ENCODE measurements at places on chromosomes 11 and 22.

DNA sequence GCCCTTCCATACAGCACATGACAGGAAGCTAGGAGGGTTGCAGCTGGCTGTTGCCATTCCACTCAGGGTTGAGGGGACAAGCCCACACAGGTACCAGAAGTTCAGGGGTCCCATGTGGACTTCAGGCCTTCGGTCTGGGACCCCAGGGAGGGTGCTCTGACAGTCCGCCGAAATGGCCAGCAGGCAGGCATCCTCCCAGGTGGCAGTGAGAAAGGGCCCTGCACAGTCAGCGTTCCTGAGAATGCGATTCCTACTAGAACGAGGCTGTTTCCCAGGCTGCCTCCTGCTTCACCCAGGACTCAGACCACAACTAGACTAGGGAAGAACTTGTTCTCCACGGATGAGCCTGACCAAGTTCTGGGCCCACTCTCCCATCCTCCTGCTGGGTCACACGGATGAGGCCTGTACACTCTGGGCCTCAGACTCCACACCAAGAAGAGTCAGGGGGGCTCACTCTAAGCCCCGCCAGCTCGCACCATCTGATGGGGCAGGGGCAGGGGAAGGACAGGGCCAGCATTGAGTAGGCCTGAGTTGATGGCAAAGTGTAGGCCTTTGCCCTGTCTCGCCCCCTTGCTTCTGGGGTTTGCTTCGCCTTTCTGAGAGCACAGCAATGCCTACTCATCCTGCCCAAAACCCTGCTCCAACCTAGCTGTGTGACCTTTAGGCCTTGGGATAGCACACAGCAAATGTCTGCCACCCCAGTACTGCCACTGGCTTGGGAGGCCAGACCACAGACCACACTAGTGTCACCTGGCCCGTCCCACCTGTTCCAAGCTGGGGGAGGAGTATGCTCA is 14.0 kb downstream of the KCNQ1OT1 start:
- no peak for DNase-seq

- no peak for DNase-seq
Observed at GRCh38 chr22:40120848-40121247, 56.9 kb upstream of the TNRC6B start.

- no peak for DNase-seq
Observed at GRCh38 chr22:48908547-48908946, 919.1 kb downstream of the BRD1 start.

DNA sequence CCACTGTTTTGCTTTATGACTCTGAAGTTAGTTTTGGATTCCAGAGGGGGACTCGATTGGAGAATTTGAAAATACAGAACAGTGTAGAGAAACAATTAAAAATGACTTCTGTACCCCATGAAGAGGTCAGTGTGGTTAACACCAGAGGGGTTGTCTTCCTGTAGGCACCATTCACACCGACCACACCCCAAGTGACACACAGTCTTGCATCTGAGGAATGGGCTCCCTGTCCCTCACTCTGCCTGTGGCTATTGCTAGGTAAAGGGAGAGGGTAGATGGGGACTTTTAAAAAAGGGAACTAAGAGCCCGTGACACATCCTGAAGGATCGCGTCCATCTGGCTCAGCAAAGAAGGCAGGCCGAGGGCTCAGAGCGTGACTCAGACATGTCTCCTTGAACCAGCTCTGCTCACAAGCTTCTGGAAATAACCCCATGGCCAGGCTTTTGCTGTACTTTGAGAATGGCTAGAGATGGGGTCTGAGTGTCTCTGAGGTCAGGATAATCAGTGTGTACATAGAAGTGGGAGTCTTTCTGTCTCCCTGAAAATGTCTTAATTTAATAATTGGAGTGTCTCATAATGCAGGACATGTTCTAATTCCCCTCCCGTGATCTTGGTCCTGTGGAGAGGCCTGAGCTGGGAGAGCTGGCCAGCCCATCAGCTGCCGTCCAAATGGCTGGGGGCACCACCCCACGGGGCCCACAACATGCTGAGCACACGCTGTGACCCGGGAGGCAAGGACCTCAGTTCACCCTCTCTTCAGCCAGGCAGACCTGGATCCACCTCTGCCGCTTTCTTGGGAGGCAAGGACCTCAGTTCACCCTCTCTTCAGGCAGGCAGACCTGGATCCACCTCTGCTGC is 39.3 kb downstream of the SGSM1 start:
- no peak for DNase-seq

- no peak for DNase-seq
Observed at GRCh38 chr11:98417256-98417755, 603.4 kb upstream of the CNTN5 start.

- no peak for DNase-seq
Observed at GRCh38 chr11:63862923-63863322, 24.0 kb downstream of the MARK2 start.

DNA sequence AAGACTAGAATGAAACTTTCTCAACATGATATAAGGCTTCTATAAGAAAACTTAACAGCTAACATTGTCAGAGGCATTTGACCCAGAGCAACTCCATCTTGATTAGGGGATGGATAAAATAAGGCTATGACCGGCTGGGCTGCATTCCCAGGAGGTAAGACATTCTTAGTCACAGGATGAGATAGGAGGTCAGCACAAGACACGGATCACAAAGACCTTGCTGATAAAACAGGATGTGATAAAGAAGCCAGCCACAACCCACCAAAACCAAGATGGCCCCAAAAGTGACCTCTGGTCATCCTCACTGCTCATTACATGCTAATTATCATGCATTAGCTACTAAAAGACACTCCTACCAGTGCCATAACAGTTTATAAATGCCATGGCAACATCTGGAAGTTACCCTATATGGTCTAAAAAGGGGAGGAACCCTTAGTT is 135.2 kb downstream of the TTC28 start:
- DNase-seq: no peak
